Amygdala (tissue), 56 donors: ENCODE measurements at places on chromosomes 4 and X.

DNA sequence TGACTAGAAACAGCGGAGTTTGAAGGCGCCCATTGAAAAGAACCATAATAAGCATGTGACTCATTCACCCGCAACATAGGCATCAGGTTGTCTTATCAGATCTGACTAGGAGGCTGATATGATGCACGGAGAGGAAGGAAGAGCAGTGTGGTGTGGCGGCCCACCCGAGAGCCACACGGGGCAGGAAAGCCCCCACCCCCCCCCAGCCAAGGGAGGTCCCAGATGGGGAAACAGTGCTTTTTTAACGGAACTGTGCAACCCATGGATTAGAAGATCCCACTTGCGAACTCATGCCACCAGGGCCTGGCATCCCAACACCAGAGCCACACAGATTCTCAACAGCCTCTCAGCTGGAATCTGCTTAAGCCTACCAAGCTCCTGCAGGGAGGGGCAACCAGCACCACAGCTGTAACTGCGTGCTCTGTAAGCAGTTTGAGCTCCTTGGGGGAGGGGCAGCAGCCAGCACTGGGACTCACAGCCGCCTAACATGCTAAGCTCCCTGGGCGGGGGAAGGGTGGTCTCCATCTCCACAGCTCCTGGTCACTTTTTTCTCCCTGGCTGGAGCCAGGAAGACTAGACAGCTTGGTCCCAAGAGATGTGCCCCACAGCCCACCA is 466.2 kb downstream of the PDGFC start:
- DNase-seq: no peak

DNA sequence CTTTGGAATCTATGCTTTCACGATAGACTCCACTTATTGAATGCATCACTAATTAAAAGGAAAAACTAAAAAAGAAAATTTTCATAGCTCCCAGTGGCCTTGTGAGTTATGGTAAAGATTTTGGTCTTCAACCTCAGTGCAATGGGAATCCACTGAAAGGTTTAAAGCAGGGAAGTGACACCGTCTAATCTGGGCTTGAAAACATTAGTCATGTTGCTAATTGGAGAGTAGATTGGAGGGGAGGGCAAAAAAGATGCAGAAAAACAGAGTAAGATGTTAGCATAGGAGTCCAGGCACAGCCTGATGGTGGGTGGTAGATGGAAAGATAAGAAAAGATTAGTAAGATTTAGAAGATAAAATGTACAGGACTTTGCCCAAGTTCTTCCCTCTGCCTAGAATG is 633.1 kb upstream of the FTHL17 start:
- no peak for DNase-seq

DNA sequence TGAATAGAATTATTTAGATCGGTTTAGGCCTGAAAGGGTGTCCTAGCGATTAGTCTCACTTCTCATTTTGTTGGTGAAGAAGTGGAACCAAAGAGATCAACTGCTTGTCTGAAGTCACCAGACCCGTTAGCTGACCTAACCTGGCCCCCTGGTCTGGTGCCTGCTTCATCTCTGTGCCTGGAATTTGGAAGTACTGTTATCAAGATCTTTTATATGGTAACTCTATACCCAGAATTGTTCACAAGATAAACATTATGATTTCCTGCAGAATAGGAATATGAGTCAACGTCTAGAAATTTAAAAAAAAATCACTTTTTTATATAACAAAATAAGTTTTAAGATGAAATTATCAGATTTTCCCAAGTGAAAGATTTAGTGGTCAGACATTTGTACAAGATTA is 37.2 kb downstream of the LRP2BP start:
- DNase-seq: no peak

GRCh38 chrX:116282751-116283150 is 112.2 kb downstream of the AGTR2 start:
- no peak for DNase-seq

GRCh38 chrX:45765767-45766166 is 565.1 kb upstream of the DIPK2B start:
- no peak for DNase-seq

DNA sequence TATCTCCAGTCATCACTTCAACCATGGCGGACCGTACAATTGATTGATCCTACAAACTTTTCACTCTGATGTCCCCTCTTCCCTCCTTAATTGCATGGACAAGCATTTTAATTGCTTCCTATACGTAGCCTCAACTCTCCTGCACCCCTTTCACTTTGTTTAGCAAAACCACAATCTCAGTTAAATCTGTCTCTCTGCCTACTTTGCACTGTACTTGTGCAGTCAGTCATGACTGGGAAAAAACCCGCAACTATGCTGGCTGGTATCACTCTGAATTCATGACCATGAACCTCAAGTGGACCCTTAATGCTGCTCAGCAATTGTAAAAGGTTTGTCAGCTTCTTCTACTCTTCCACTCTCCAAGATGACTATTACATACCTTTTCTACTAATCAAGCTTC is 51.7 kb upstream of the AFF2 start:
- no peak for DNase-seq

GRCh38 chrX:57607295-57608187 is 15.7 kb downstream of the ZXDB start:
- DNase-seq: no peak
